ENCODE measurements at places on chromosomes 1 and 21.
A peak's percentile ranks its signal among the peaks of the same experiment; 100 is the strongest.

- DNase-seq: peak; percentile 72
Observed at GRCh38 chr21:29232530-29233255, 66.0 kb upstream of the BACH1 start.

DNA sequence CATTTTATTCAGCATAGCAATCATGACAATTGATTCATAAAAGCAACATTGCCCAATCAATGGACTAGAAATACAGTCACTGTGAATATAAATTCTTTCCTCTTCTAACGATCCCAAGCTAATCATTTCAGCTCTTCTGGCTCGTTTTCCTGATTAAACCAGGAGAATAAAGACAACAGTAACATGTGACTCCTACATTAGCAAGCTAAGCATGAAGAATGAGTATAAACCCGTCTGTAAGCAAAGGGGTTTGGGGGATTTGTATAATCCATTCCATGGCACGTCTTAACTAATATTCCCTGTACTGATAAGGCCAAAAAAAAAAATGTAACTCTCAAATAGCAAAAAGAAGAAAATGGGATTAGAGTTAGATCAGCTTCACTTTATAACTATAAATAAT lies 21.6 kb downstream of the IRF2BP2 start:
- DNase-seq: no peak

DNA sequence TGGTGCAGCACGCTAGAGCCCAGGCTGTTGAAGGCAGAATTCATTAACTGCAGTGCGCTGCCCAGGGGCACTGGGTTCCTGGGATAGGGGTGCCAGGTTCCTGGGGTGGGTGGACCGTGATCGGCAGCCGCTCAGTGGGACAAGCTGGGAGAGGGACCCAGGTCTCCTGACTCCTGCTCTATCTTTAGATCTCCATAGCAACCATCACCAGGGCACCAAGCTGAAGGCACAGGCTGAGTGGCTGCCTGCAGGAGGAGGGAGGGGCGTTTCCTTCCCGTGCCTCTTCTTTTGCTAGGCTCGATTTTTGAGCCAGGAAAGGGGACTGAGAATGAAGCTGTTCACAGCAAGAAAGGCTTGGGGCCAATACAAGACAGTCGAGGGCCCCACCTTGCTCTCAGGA lies 20.9 kb upstream of the CDCP2 start:
- DNase-seq: no peak

GRCh38 chr1:12152113-12152891 lies 14.5 kb upstream of the TNFRSF1B start:
- no peak for DNase-seq

- no peak for DNase-seq
Observed at GRCh38 chr1:100122177-100122576, 10.6 kb downstream of the SASS6 start.

DNA sequence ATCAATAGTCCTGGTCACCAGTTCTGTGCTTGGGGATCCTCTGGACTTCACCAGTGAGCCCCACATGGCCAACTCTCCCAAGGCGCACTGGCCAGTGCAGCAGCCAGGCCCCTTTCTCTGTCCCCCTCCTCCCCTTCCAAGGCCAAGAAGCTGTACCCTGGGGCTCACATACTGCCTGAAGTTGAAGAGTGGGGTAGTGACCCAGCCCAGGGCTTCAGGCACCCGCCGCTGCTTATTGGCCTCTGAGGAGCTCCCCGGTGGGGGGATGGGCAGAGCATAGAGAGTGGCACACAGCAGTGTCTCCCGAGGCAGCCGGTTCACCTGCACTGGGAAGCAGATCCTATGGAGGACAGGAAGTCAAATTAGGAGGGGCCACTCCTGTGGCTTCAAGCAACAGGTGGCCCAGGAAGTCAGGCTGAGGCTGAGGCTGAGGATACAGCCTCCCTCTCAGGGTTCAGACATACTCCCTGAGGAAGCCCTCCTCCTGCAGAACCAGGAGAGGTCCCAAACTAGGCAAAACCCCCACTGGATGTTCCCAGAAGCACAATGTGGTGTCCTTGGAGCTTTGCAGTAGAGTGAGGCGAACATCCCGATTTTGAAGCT lies 38.2 kb upstream of the PPP1R15B start:
- no peak for DNase-seq

GRCh38 chr1:89260042-89260441 lies 12.6 kb downstream of the GBP5 start:
- DNase-seq: no peak

- DNase-seq: no peak
Observed at GRCh38 chr1:25727635-25728286, 72.2 kb upstream of the SELENON start.

DNA sequence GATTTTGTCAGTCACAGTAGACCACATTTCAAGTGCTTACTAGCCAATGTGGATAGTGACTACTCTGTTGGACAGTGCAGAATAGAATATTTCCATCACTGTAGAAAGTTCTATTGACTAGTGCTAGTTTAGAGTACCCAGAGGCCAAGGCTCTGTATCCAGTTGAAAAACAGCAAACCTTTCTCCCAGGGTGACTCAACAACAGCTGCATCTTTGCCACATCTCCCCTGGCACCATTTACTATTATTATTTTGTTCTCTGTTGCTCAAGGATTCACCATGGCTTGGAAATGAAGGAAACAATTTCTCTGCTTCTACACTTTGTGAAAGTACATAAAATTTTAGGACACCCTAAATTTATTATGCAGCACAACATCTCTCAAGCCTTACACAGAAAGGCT lies 85.3 kb upstream of the WDR26 start:
- peak; percentile 72 for DNase-seq

GRCh38 chr21:35226968-35227744 lies 178.1 kb upstream of the RUNX1 start:
- DNase-seq: no peak

- peak; percentile 10 for DNase-seq
Observed at GRCh38 chr1:197268012-197268411, at the start of gene CRB1. Gene CRB1 (plus strand): TSS chr1:197268252. CDS start chr1:197268413, 161 bp downstream.

- DNase-seq: no peak
Observed at GRCh38 chr1:245878585-245878984, 628.5 kb downstream of the SMYD3 start.

DNA sequence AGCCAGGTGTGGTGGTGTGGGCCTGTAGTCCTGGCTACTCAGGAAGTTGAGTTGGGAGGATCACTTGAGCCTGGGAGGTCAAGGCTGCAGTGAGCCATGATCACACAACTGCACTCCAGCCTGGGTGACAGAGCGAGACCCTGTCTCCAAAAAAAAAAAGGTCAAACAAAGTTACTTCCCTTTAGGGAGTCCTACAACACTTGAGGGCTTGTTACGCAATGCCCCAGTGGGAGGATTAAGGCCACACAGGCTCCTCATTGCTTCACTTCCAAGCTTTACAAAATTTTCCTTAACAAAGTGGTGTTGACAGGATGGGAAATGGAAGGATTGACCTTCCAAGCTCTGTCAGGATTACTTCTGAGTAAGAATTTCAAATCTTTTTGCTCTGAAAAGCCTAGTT lies 6.2 kb upstream of the EXTL1 start:
- DNase-seq: peak; percentile 82

DNA sequence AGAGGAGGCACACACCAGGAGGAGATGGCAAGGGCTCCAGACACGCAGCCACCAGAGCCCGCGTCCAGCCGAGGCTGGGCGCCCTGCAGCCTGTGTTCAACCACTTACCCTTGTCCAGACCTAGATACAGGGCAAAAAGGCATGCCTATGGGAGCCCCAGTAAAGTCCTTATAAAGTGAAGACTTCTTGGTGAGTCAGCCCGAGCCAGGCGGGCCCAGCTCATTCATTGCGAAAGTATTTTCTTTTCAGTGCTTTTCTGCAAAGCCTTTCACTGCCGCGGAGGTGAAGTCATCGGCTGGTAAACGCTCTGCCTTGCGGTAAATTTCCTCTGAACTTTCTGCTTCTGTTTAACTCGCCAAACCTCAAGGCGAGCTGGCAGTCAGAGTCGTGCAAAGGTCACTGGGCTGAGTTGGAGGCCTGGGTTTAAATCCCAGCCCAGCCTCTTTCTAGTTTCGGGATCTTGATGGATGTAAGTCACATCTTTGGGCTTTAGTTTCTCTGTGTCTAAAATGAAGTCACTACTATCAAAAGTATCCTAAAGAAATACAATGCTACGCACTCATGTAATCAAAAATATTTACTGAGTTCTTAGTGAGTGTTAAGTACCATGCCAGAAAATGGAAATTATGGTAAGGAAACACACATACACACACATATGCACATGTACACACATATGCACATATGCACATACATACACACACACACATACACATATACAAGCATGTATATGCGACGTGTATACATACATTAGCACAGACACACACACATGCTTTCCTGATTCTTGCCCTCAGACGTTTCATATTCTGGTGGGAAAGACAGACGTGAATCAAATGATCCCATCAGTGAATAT lies 54.7 kb upstream of the IFFO2 start:
- DNase-seq: peak; percentile 97

DNA sequence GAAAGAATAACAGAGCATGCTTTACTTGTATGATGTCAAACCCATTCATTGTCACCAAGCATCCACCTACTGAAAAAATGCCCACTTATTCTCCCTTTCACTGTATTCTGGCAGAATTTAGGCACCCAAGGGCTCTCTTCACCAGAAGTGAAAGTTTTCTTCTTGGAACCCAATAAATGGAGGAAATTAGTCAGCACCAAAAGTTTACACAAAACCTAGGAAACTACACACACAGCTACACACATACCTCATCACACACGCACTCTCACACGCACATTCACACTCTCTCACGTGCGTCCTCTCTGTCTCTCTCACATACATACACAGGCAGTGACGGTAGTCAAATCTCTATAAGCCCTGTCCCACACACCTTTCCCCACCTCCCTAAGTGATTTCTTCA lies 37.6 kb downstream of the MCOLN2 start:
- DNase-seq: no peak

GRCh38 chr1:41361495-41362356 lies 492 bp downstream of the FOXO6 start:
- no peak for DNase-seq

DNA sequence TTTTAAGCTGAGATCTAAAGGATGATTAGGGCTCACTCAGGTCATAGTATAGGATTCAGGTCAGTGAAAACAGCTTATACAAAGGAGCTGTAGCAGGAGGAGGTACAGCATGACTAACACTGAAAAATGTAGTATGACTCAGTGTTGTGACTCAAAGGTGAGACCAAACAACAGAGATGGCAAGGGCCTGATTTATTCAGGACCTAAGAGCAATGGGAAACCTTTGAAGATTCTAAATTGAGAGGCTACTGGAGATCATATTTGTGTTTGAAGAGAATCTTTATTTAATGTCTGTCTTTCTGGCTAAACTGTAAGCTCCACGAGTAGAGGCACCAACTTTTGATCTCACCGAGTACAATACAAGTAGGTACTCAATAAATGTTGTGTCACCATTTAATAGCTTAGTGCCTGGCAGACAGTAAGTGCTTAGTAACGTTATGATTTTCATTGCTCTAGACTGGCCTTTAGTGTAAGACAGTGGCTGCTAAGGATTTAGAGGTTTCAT lies 43.5 kb downstream of the PRKAA2 start:
- peak; percentile 83 for DNase-seq

DNA sequence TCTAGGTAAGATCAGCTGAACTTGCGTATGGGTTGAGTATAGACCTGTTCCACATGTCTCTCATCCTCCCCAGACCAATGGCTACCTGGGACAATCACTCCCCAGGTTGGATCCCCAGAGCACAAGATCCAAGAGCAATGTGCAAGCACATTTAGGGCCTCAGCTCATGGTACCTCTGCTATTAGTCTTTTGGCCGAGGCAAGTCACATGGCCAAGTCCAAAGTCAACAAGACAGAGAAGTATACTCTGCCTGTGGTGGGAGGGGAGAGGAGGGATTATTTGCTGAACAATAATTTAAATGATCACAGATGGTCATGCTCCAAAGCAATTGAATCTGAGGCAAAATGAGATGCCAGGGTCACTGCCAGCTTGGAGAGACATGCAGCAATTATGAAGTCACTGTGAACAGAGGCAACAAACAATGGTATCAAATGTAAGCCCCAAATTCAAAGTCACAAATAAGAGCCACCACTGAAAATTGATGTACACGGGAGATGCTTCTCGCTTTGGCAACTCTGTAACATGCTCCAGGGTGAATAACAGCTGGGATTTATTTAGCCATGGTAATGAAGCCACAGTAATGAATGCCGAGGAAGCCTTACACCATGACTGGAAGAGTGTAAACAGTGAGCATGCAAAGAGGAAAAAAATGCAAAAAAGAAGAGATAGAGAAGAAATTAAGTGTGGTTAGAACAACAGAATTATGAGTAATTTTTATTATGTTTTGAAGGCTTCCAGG lies 149.1 kb downstream of the ZNF281 start:
- no peak for DNase-seq

- DNase-seq: no peak
Observed at GRCh38 chr1:153506386-153506785, 29.4 kb downstream of the S100A6 start.

- no peak for DNase-seq
Observed at GRCh38 chr1:179743679-179744400, 749 bp downstream of the FAM163A start.

GRCh38 chr1:81549588-81550127 lies 251.1 kb upstream of the ADGRL2 start:
- peak; percentile 67 for DNase-seq

GRCh38 chr1:46410156-46411009 lies 16.3 kb downstream of the FAAH start:
- DNase-seq: peak; percentile 63

GRCh38 chr1:204256531-204256930 lies 42.7 kb upstream of the GOLT1A start:
- DNase-seq: no peak

- DNase-seq: no peak
Observed at GRCh38 chr1:69569175-69569541, 1.4 kb downstream of the LRRC7 start.

DNA sequence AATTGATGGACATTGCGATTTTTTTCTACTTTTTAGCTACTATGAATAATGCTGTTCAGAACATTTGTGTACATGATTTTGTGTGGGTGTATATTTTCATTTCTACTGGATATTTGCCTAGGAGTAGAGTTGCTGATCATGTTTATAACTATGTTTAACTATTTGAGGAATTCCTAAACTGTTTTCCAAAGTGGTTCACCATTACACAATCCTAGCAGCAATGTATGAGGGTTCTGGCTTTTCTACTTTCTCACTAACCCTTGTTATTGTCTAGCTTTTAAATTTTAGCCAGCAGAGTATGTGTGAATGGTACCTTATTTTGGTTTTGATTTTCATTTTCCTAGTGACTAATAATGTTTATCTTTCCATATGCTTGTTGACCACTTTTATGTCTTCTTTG lies 86.2 kb downstream of the ATG4C start:
- peak; percentile 38 for DNase-seq

GRCh38 chr1:44565833-44566232 lies 108.4 kb downstream of the TMEM53 start:
- DNase-seq: no peak
